ENCODE measurements at places on chromosomes 4 and X.

GRCh38 chr4:159075531-159075932, 27.3 kb upstream of the RAPGEF2 start:
- DNase-seq: no peak

- peak; percentile 28 for DNase-seq
These were observed at the start of gene NUDT10 for GRCh38 chrX:51332188-51332942. TSS of gene NUDT10 (plus strand) at chrX:51332822. CDS start at chrX:51332966, 144 bp downstream.

- no peak for DNase-seq
These were observed 26.0 kb upstream of the ANXA3 start for GRCh38 chr4:78525559-78525958.

DNA sequence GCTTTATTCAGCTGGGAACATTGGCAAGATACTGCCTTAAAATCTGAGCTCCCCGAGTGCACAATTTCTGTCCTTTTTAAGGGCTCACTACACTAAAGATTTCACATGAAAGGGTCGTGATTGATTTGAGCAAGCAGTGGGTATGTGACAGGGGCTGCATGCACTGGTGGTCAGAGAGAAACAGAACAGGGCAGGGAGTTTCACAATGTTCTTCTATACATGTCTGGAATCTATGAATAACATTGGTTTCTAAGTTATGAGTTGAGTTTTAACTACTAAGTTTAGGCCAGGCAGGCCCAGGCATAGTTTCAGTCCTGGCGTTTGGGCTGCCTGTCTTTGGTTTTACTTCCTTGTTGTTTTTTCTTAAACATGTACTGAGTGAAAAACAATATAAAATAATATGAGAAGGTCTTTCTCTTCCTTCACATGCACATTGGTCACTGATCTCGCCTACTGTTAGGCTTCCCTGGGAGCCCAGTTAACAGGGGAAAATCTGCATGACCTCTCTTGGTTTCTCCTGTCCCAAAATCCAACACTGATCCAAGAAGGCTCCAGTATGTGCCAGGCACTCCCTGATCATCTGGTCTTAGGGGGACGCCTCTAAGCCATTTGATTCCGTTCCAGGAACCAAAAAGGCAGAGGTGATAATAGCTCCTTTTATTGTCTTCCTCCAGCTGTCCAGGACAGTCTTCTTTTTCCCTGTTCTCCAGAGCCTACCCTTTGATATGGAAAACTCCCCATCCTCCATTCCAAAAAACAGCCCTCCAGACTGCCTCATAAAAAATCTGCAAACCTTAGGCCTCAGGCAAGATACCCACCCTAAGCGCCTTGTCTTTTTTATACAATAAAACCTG, at the start of gene UGT2B17:
Gene UGT2B17 (minus strand): TSS at position 51 of the 854 bp plus-strand sequence. CDS start 7,838 bp downstream, outside the sequence.
- no peak for DNase-seq

GRCh38 chr4:102599455-102599854, 98.3 kb downstream of the NFKB1 start:
- no peak for DNase-seq

- no peak for DNase-seq
These were observed 262.5 kb upstream of the HS3ST1 start for GRCh38 chr4:11691236-11691635.
